ENCODE measurements at places on chromosomes 11 and 22.
A peak's percentile ranks its signal among the peaks of the same experiment; 100 is the strongest.

- DNase-seq = no peak
Measured at GRCh38 chr11:6655020-6655789, 404 bp downstream of the DCHS1 start.

DNA sequence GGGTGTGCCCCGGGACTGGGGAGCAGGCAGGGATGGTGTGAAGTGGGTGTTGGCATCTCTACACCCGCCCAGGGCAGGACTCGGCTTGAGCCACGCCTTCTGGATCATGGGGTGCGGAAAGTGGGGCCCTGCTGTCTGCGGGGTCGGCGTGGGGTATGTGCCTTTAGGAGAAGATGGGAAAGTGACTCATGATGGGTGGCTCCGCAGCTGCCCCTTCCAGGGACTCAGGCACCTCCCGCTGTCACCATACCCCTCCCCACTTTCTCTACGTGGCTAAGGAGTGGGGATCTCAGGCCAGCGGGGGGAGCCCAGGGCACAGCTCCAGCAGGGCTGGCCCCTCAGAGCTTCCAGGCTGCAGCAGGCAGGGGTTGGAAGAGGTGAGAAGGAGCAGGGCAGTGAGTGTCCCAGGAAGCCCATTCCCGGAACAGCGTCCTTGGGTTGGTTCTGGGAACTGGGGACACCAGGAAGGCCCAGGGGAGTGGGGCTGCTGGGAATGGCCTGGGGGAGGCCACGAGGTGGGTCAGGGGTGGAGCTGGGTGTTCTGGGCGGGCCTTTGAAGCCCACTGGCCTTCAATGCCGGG, 102.9 kb upstream of the FGF3 start:
- DNase-seq = no peak

DNA sequence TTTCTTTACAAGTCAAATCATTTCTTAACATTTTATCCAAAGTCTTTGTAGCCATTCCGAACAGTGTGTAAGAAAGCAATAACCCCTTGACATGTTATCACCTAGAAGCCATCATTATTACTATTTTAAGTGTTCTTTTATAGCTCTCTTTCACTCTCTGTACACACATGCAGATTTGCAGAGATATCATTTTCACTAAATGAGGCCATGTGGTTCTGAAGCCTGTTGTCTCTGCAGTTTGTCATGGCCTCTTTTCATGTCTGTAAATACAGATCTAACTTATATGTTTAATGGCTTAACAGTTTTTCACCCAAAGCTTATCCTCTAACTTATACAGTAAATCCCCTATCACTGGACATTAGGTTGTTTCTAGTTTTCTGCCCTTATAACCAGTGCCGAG, 166.8 kb downstream of the MYO18B start:
- no peak for DNase-seq

- DNase-seq = no peak
Measured at GRCh38 chr11:101127699-101128570, 1.7 kb downstream of the PGR start.

GRCh38 chr22:30863081-30863833, 105.3 kb downstream of the MORC2 start:
- DNase-seq = no peak

DNA sequence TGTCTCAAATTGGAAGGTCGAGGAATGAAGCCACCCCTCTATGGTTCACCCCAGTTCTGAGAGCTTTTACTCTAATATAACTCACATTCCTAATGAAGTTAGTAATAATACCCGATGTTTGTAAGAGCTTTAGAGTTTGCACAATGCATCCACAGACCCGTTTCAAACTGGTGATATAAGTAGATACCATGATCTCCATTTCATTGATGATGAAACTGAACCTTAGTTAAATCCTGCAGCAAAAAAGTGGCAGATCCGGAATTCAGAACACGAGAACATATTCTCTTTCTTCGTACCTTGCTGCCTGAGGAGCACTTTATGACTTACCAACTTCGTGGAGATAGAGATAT, 757 bp upstream of the RBFOX2 start:
- no peak for DNase-seq

- DNase-seq = no peak
Measured at GRCh38 chr11:44611687-44612434, 46.4 kb downstream of the CD82 start.

DNA sequence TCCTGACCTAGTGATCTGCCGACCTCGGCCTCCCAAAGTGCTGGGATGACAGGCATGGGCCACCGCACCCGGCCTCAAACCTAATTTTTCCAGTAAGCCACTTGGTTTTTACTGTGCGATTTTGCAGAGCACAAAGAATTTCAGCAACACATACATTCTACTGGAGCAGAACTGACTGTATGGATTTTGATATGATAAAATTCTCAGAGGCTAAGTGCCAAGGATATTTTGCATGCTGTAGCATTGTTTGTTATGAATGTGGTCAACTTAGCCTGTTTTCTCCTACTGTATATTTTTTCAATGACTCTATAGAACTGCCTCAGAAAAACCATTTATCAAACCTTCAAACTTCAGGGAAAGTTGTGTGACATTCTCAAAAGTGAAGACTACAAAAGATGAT, 89.2 kb downstream of the FAT3 start:
- DNase-seq = no peak

DNA sequence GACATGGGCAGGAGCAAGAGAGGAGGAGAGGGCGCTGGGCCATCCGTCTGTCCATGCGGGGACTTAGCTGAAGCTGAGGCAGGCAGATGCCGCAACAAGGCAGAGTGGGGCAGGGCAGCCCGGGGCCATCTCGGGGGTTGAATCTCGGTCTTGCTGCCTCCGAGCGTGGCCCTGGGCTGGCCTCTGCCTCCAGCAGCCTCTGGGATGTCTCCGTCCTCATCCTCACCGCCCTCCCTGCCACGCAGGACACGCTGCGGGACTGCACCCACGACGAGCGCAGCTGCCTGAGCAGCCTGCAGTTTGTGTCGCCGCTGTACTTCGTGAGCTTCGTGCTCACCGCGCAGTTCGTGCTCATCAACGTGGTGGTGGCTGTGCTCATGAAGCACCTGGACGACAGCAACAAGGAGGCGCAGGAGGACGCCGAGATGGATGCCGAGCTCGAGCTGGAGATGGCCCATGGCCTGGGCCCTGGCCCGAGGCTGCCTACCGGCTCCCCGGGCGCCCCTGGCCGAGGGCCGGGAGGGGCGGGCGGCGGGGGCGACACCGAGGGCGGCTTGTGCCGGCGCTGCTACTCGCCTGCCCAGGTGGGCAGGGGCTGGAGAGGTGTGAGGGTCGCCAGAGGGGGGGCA, 108.4 kb downstream of the CACNA1I start:
- DNase-seq = no peak

- no peak for DNase-seq
Measured at GRCh38 chr11:61368646-61369045, 6.5 kb downstream of the TMEM138 start.

GRCh38 chr11:115555336-115556090, 51.3 kb upstream of the CADM1 start:
- no peak for DNase-seq

DNA sequence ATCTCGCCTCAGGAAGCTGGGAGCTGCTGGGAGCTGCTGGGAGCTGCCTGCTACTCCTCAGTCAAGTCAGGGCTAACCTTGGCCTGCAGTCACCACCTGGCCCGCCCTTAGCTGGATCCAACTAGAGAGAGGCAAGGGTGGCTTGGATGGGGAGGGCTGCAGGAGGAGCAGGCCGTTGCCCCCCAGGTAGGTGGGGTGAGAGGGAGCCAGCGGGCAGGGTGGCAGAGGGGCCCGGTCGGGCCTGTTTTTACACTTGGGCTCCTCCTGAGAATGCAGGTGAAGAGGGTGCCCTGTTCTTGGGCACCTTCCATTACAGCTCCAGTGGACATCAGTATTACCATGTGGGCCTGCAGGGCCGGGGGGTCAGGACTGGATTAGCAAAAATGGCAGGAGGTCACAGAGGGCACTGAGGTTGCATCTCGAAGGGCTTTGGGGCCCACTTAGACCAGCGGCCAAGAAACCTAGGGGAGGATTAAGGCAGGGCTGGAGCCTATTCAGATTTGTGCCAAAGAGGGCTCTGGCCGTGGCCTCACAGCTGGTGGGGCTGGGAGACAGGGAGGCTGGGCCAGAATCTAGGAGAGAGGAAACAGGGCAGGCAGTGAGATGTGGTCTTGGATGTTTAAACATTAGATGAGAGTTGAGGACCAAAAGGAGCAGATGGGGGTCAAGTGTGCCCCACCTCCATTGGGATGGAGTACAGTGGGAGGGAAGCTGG, 60.8 kb upstream of the TTLL12 start:
- no peak for DNase-seq

DNA sequence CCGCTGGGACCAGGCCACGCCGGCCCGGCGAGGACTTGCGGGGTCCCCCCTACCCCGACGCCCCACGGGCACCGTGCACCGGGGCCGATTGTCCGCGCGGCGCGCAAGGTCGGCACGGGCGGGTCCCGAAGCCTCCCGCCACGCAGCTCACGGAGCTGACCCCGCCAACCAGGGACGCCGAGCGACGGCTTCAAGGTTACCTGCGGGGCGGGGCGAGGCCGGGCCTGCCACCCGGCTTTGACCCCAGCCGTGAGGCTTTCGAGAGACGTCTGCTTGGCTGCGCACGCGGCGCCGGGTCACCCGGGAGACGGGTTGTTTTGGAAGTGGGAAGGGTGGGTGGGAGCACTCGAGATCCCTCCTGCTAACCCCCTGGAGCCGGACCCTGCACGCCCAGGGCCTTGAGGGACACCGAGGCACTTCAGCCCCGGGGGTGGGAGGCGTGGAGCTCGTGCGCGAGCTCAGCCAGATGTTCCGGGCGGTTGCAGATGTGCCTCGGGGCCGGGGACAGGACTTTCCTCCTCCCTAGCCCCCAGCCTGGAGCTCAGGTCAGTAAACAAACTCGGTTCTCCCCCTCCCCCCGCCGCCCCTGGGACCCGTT, 3.2 kb upstream of the WNT11 start:
- DNase-seq = peak; percentile 35

GRCh38 chr22:49215840-49216239, 611.8 kb downstream of the BRD1 start:
- no peak for DNase-seq

DNA sequence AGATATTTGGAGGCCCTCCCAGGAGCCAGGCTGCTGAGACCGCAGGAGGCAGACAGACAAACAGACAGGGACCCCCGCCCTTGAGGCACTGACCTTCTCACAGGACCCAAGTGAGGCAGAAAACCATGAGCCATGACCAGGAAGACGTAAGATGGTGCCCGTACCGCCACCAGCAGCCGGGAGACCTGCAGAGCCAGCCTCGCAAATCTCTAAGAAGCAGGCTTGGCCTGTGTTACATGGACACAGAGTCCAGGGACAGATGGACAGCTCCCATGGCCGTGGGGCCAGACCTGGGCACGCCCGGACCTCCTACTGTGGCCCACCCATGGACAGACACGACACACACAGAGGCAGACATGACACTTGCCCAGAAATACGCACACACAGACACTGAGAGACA, 30.7 kb upstream of the TOLLIP start:
- DNase-seq = no peak

- no peak for DNase-seq
Measured at GRCh38 chr11:129973068-129973467, 29.6 kb downstream of the PRDM10 start.

- DNase-seq = peak; percentile 32
Measured at GRCh38 chr11:1573077-1573902, 1.2 kb upstream of the DUSP8 start.

GRCh38 chr11:123645286-123645975, 9.0 kb downstream of the SCN3B start:
- DNase-seq = no peak

DNA sequence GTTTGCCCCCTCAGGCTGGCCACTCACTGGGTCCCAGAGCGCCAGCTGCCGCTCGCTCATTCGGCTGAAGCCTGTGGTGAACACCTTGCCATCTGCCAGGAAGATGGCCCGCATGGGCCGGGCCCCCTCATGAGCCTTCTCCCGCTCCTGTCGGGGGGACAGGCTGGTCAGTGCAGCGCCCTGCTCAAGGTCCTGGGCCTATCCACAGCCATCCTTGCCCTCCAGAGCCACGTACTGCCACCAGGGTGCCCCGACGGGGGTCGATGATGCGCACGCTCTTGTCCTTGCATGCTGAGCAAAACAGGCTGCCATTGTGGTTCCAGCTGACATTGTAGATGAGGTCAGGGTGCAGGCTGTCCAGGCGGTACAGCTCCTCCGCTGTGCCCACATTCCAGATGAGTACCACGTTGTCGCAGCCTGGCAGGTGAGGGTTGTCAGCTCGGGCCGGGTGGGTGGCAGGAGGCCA, 2.1 kb downstream of the CORO1B start:
- DNase-seq = no peak

- DNase-seq = no peak
Measured at GRCh38 chr22:30855266-30855665, 113.3 kb downstream of the MORC2 start.

GRCh38 chr11:40235841-40236240, 1223.6 kb downstream of the LRRC4C start:
- no peak for DNase-seq

GRCh38 chr22:44677353-44677840, 24.6 kb upstream of the PRR5 start:
- no peak for DNase-seq

DNA sequence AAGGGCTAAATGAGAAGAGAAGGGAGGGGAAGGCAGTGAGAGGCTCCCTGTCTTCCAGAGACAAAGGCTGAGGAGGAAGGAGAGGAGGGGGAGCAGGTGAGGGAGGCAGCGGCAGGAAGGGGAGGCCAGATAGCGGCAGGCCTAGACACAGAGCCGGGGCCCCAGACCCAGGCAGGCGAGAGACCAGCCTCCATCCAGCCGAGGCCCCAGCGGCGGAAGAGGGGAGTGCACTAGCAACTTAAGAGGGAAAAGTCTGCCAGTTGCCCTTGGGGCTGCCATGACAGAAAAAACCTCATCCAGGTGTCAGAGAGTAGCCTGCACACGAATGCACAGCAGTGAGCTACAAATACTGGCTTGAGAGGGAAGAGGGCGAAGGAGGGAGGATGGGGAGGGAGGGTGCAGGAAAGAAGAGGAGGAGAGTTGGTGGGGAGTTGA, 46.7 kb downstream of the IGLL1 start:
- peak; percentile 49 for DNase-seq

GRCh38 chr22:43988116-43988820, 33.0 kb downstream of the SAMM50 start:
- no peak for DNase-seq

DNA sequence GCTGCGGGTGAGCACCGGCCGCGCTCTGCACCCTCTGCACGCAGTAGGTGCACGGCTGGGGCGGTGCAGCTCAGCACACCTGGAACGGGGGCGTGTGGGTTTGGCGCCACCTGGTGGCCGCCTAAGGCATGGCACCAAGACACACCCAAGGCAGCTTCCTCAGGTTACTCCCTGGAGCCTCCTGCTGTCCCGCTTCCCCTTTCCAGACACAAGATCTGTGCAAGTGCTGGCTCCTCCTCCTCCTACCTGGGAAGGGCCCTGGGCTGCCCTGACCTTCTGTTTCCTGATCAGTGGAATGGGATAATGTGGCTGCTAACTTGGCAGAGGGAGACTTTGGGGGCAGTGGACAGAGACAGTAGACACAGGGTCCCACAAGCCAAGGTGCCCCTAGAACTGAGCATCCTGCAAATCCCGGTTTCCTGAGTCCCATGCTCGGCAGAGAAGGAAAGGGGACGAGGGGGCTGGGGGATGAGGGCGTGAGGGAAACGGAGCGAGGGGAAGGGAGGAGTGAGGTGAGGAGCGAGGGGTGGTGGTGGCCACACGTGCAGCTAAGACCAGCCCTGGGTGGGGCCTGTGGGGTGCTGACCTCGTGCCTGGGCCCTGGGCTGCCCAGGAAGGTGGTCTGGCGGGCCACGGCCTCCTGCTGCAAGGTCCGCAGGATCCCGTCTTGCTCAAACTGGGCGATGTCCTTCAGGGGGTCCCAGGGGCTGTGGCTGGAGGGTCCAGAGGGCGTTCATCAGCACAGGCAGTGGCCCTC, 34.8 kb upstream of the CARS1 start:
- peak; percentile 67 for DNase-seq

All from NCI-H1105 treated with DMSO at 0.1 percent for 48 hours (cell line).